Fibroblast of skin of right quadriceps (primary cell): ENCODE measurements at places on chromosomes 7 and 10.

DNA sequence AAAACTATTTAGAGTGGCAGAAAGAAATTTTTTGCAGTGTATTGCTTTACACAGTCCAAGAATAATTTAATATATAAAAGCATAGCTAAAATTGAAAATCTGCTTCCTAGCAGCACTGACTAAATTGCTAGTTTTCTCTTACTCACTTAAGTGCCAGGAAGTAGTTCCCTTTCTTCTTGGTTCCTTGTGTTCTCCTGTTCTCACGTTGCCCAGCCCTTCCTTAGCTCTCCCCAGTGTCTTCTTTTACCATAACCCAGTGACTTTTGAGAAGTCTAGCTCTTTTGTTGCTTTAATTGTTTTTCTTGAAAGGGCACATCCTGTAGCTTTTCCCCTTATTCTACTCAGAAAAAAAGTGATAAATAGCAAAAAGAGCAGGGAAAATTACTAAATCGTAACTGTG, 215.5 kb downstream of the THSD7A start:
- DNase-seq: no peak

DNA sequence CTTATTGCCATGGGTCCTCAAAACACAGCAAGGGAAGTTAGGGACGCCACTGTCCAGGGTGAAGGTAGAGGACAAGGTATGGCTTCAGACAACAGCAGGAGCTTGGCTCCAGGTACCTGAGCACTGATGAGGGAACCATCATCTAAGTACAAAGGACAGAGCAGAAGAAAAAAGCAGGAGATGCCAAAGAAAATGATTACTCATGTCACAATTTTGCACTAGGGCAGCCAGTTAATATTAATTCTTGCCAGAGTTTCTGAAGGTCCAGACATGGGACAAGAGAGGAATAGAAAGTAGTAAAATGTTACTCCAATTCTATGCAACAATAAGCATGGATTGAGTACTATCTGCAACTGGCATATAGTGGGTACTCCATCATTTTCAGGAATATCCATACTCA, 14.1 kb downstream of the PTN start:
- DNase-seq: no peak

DNA sequence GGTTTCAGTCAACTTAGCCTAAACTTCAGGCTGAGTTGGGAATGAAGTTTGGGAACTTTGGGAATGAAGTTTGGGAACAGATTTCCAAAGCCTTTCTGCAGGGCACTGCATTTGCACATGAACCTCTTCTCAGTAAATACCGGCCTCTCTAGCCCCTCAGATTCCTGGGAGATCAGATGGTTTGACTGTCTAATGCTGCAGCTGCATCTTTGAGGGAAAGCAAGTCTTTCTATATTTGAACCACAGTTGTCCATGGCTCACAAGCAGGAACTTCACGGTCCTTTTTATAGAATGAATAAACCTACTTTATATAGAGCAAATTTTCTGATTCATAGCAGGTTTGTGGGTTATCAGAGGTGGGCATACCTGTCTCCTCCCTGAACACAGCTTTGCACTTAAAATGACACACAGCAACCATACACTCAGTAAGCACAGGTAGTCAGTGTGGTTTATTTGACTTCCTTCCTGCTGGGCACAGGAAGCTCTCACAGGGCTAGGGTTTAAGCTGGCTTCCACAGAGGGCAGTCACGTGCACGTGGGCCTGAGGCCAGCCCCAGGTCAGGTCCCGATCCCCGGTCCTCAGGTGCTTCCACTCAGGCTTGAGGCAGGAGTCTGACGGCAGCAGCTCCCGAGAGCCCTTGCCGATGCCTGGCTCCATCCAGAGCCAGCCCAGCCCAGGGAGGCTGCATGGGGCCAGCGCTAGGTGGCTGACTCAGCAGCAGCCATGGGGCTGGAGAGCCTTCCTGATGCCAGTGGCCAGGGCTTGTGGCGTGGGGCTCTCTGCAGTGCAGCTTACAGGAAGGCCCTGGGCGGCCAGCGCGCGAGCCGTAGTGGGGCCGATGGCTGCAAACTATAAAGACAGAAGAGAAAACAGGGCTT, 12.8 kb upstream of the MMP21 start:
- DNase-seq: no peak

- no peak for DNase-seq
Measured at GRCh38 chr10:15896654-15897053, 36.3 kb upstream of the MINDY3 start.

DNA sequence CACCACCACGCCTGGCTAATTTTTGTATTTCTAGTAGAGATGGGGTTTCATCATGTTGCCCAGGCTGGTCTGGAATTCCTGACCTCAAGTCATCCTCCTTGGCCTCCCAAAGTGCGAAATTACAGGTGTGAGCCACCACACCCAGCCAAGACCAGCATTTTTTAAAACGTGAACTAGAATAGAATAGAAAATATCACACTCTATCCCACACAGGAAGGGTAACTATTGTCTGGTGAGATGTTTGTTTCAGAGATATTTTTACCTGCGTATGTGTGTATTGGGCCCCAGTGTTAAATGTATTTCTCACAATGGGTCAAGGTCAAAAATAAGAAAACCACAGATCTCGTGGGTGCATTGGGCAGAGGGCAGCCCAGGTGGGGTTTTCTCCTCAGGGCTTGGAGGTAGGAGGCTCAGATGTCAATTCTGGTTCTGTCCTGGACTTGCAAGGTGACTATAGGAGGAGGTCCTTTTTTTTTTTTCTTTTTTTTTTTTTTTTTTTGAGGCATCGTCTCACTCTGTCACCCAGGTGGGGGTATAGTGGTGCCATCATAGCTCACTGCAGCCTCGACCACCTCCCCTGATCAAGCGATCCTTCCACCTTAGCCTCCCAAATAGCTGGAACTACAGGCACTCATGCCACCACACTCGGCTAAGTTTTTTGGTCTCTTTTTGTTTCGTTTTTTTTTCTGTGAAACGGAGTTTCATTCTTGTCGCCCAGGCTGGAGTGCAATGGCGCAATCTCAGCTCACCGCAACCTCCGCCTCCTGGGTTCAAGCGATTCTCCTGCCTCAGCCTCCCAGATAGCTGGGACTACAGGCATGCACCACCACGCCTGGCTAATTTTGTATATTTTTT, 19.0 kb downstream of the SH2B2 start:
- no peak for DNase-seq

DNA sequence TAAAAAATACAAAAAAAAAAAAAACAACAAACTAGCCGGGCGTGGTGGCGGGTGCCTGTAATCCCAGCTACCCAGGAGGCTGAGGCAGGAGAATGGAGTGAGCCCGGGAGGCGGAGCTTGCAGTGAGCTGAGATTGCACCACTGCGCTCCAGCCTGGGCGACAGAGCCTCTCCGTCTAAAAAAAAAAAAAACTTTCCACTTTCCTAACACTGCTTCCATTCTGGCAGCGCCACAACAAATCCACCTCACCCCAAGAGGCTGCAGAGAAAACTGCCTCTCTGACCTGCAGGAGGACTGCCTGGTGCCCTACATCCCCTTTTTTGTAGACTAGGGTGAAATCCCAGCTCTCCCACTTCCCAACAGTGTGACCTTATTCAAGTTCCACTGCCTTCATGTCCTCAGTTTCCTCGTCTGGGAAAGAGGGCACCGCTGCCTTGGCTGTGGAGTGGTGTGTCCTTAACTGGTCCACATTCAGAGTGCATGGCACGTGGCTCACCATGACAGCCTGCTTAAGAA, 2.6 kb upstream of the MBL2 start:
- no peak for DNase-seq

- no peak for DNase-seq
Measured at GRCh38 chr7:151590850-151591771, 71.4 kb upstream of the RHEB start.

DNA sequence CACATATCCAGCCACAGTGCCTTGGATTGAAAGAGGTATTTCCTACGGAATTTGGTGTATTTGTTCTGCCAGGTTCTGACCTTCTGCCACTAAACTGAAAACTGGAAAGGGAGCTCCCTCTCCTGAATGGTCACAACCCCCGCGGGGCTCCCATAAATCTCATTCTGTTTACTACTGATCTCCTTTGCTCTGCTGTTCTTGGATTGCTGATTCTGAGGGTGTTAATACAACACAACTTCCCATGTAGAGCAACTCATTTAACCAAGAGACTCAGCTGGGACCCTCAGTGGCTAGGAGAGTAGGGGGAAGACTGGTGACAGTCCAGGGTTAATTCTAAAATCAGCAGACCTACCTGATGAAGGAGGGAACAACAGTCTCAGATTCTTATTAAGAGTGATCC, 662.9 kb downstream of the INHBA start:
- no peak for DNase-seq

- peak; percentile 78 for DNase-seq
Measured at GRCh38 chr10:6221971-6222751, 19.4 kb downstream of the PFKFB3 start.

GRCh38 chr7:116829041-116829440, 33.3 kb upstream of the CAPZA2 start:
- no peak for DNase-seq

GRCh38 chr10:86556933-86557649, 35.5 kb upstream of the WAPL start:
- DNase-seq: no peak

DNA sequence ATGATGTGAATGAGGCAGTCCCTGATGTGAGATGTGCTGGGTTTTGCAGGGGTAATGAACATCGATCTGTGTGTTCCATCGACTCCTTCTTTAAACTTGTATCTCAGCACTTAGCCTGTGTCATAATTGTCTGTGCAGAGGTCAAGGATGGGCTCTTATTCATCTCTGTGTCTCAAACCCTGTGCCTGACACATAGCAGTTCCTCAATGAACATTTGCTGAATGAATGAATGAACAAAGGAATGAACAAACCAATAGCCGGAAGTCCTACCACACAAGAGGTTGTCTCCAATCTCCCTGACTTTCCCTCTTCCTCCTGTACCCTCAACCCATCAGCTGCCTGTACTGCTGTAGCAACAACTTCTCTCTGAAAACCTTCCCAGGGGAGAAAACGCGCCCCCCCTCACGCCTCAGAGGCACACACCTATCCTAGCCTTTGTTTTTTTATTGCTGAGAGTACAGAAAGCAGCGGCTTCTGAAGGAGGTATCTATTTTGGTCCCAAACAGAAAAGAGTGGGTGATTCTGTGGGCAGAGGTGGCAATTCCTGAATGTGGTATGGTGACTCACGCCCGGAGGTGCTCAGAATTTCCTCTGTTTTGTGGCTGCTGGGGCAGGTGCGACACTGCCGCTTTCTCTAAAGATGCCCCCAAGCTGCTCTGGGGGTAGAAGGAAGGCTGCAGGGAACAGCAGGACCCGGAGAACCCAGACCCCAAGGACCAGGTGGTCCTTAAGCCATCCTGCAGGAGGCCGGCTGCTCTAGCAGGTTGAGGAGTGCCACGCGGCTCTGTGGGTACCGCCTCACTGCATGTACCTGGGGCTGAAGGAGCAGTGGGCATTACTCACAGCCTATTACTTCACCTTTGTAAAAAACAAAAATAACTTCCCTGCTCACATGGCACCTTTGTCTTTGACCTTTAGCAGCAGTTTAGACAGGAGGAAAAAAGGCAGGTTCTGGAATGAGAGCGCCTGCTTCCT, 9.6 kb downstream of the IL2RA start:
- DNase-seq: no peak

DNA sequence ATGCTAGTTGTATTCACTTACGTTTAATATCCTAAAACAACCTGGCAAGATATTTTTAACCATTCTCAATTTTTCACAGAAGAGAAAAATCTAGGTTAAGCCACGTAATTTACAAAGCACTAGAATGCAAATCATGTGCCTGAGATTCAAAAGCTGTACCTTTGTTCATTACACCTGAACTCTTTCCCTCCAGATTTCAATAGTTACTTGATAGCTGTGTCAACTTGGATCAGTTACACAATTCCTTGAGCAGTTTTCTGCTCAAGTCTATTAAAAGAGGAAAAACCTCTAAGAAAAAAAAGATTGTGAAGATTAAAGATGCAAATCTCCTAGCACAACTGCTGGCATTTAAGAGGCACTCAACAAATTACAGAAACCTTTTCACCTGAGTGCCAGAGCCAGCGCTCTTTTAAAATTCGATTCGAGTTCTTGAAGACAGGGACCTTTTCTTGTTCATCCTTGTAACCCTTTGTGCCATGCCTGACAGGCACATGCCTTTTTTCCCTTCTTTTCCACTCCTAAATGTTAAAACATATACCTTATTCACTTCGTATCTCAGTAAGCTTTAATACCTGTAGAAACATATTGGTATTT, 886 bp downstream of the NSUN6 start:
- DNase-seq: no peak

- DNase-seq: no peak
Measured at GRCh38 chr7:25897261-25897782, 254.7 kb upstream of the NFE2L3 start.

- no peak for DNase-seq
Measured at GRCh38 chr7:132022188-132022587, 465.8 kb upstream of the PODXL start.

GRCh38 chr7:137160236-137160635, 183.3 kb downstream of the PTN start:
- no peak for DNase-seq

GRCh38 chr10:46268076-46268881, 18.5 kb upstream of the ANTXRL start:
- DNase-seq: no peak

GRCh38 chr10:103227416-103227815, 18.3 kb upstream of the RPEL1 start:
- DNase-seq: no peak

DNA sequence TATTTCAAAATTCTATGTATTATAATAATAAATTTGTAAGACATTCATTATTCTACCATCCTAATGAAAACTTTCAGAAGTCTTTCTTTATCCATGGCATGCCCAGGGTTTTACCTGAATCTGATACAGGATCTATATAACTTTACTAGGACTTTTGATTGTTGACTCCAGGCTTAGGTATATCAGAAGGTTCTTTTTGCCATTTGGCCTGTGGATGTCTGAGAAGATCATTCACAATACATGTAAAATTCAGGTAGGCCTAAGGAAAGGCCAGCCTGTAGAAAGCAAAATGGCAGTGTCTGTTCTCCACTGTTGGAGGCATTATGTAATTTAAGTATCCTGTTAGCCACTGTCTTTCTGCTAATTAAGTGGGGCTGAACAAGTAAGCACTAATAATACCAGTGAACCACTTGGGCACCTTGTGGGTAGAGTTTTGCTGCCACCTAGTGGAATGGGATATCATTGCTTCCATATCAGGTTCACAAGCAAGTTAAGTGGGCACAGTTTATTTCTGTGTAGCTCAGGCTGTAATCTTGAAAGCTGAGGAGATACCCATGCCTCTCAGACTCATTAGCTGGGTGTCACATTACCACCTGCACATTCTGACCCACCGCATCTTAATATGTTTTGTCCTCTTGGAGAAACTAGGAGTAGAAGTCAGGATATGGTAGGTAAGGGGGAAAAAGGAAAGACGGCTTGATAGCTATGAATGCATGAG, 105.5 kb downstream of the SEPTIN7 start:
- peak; percentile 69 for DNase-seq

DNA sequence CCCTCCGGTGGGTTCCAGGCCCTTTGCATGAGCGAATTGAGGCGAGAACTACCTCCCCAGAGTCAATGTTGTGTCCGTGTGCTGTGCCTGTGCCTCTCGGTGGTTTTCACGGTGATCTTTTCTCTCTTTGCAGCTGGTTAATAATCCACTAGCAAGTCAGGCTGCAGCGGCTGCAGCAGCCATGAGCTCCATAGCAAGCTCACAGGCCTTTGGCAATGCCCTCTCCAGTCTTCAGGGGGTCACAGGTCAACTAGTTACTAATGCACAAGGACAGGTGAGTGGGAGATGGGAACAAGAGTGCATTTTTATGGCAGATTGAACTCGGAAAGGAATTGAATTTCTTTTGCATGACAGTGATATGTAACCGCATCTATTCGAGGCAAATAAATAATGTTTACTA, 159.7 kb upstream of the YAE1 start:
- DNase-seq: no peak
